ENCODE measurements at places on chromosomes 3 and 15.

DNA sequence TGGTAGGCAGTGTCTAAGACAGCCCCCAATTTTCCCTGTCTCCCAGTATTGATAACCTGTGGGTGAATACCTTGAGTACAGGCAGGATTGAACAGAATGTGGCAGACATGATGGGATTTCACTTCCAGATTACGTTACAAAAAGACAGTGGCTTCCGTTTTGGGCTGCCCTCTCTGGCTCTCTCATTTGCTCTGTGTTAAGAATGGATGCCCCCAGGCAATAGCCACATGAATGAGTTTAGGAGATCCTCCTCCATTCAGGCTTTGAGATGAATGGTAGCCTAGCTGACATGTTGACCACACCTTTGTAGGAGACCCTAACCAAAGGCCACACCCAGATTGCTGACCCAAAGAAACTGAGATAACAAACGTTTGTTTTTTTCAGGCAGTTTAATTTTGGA lies 34.3 kb downstream of the UBXN7 start:
- DNase-seq = no peak

DNA sequence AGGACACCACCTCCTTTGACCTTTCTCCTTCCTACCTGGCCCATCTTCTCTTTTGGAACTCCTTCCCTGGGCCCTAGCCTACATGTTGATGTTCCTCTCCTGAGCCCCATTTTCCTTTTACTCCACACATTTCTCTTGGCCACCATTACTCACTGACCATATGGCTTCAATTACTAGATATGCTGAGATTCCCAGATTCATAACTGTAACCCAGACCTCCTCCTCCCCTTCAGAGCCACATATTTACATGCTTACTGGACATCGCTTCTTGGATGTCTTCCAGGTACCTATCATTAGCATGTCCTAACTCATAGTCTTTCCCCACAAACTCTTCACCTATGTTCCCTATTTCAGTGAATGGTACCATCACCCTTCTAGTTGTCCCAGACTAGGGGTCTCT lies 24.4 kb upstream of the TRIM59 start:
- no peak for DNase-seq

GRCh38 chr15:60408463-60408981 lies 10.7 kb upstream of the ANXA2 start:
- DNase-seq = no peak

DNA sequence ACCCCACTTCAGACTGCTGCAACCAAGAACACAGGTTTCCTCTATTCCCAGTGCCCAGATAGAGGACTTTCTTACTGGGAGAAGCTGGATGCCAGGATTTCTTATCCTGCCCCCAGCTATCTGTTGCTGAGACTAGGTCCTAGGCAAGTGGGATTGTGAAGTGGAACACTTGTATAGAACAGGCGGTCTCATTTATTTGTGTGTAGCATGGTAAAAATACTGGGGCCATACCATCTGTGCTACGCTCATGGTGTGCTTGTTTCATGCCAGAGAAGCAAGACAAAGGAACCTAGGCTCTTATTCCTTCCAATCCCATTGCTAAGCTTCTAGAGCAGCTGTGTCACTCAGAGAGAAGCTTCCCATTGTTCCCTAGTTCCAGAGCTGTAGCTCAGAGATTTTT lies 191.5 kb upstream of the EPHA6 start:
- DNase-seq = no peak

GRCh38 chr3:151276687-151277042 lies 1.7 kb downstream of the P2RY14 start:
- peak; percentile 62 for DNase-seq

Measured in activated effector memory CD4-positive, alpha-beta T cell treated with anti-CD3 and anti-CD28 coated beads, Interleukin-2, amount 50 U/mL, for 16 hours (primary cell).